ENCODE measurements at places on chromosomes 5 and 9. TPM values are rescaled to one million over a fixed set of nuclear protein-coding genes. Genes with fewer than 3 reads are reported as not detected.

- no peaks in the 10 kb centered on the region for H3K36me3 ChIP-seq
- DNase-seq = no peak
- peak overlapping the region; percentile 39 for H3K4me3 ChIP-seq
- H3K27me3 ChIP-seq = no peaks in the 10 kb centered on the region
Measured at GRCh38 chr9:35688558-35689541, 875 bp downstream of the TPM2 start.

DNA sequence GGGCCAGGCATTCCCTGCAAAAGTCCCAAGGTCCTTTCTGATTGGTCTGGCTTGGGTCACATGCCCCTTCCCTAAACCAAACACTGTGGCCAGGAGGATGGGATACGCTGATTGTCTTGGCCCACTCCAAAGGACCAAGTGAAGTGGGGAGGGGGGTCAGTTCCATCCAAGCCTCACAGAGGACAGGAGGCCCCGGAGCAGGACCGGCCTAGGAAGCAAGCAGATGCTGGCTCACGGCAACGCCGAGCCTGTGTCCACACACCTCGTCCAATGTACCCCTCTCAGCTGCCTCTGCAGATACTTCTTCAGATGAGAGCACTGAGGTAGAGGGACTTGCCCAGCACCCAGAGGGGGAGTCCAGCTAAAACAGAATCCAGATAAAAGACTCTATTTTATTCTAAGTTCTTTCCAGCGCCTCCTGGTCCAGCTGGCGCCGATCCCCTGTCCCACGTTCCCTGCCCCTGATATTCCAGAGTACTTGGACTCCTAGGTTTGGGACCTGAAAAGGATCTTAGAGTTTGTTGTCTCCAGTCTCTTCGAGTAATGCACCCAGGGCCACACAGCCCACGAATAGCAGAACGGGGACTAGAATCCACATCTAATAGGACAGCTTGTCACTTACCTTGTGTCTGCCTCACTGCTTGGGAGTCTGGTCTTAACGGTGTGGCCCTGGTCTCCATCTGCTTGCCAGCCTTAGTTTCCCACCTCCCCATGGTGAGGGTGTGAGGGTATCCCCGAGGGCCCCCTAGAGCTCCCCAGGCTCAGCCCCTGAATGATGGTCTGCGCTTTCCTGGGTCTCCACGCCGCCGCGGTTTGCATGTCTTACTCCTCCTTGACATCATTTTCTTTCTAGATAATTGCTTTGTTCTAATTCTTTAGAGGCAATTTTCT is 72.4 kb upstream of the UNC5A start:
- H3K36me3 ChIP-seq = no peaks in the 10 kb centered on the region
- no peak overlapping the region for H3K27ac ChIP-seq
- H3K4me3 ChIP-seq = no peak overlapping the region

The ISL1 gene
- not detected for total RNA-seq

GRCh38 chr9:20558566-20559016 is 63.7 kb downstream of the MLLT3 start:
- H3K27me3 ChIP-seq = no peaks in the 10 kb centered on the region
- DNase-seq = no peak

- H3K36me3 ChIP-seq = peaks cover 67% of the 10 kb centered on the region
- H3K27ac ChIP-seq = peak overlapping the region; percentile 91
Measured at GRCh38 chr5:134131165-134131564, 16.7 kb downstream of the TCF7 start.

GRCh38 chr5:129973716-129974426 is 69.6 kb downstream of the CHSY3 start:
- H3K4me1 ChIP-seq = no peaks in the 10 kb centered on the region
- H3K4me3 ChIP-seq = no peak overlapping the region
- H3K27ac ChIP-seq = no peak overlapping the region
- H3K27me3 ChIP-seq = no peaks in the 10 kb centered on the region
- no peaks in the 10 kb centered on the region for H3K36me3 ChIP-seq
- no peak for DNase-seq

GRCh38 chr5:178449163-178450070 is 140.8 kb downstream of the COL23A1 start:
- H3K27me3 ChIP-seq = no peaks in the 10 kb centered on the region
- H3K27ac ChIP-seq = no peak overlapping the region
- DNase-seq = no peak

GRCh38 chr5:168273056-168273980 is 18.1 kb upstream of the WWC1 start:
- H3K36me3 ChIP-seq = no peaks in the 10 kb centered on the region
- H3K27ac ChIP-seq = no peak overlapping the region
- H3K4me3 ChIP-seq = no peak overlapping the region
- peaks cover 4% of the 10 kb centered on the region for H3K4me1 ChIP-seq

DNA sequence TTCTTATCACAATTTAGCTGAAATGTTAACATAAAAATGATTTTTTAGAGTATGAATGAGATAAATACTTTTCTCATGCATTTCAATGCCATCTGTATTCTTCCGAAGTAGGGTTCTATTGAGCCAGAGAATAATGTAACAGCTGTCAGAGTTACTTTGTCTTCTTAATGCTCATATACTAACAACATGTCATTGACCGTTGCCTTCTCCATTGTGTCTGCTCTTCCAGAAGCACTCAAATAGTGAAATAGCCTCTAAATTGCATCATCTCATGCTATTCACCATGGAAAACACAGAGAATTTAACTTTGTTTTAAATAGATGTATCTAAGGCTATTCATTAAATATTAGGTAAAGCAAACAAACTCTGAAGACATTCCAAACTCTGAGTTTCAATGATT is 1875.9 kb upstream of the CDH9 start:
- H3K4me1 ChIP-seq = no peaks in the 10 kb centered on the region
- H3K4me3 ChIP-seq = no peak overlapping the region
- no peak for DNase-seq
- no peaks in the 10 kb centered on the region for H3K36me3 ChIP-seq
- no peak overlapping the region for H3K27ac ChIP-seq

DNA sequence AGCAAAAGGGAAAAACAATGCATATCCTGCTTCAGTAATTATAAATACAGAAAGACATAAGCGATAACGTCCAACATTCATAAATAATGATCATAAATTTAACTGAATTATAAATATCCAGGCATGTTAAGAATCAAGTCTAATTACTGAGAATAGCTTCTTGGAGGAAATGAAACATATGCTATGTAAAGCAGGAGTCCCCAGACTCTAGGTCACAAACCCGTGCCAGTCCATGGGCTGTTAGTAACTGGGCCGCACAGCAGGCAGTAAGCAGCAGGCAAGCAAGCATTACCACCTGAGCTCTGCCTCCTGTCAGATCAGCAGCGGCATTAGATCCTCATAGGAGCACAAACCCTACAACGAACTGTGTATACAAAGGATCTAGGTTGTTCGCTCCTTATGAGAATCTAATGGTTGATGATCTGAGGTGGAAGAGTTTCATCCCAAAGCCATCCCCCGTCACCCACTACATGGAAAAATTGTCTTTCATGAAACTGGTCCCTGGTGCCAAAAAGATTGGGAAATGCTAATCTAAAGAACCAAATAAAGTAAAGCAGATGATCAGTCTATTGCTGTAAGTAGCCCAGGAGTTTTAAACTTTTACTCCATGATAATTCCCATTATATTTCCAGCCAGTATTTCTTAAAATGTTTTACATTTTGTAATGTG is 50.4 kb downstream of the CERT1 start:
- H3K27ac ChIP-seq = no peak overlapping the region
- peaks cover 24% of the 10 kb centered on the region for H3K36me3 ChIP-seq
- no peak for DNase-seq
- no peak overlapping the region for H3K4me3 ChIP-seq
- H3K4me1 ChIP-seq = peaks cover 15% of the 10 kb centered on the region

The DAPK1 gene
- total RNA-seq = 0.29 TPM

- DNase-seq = no peak
- H3K4me1 ChIP-seq = no peaks in the 10 kb centered on the region
- no peaks in the 10 kb centered on the region for H3K27me3 ChIP-seq
- no peaks in the 10 kb centered on the region for H3K36me3 ChIP-seq
- H3K4me3 ChIP-seq = no peak overlapping the region
Measured at GRCh38 chr5:167840527-167841130, 450.8 kb upstream of the WWC1 start.

The CCDC152 gene
- total RNA-seq = 7.0 TPM

DNA sequence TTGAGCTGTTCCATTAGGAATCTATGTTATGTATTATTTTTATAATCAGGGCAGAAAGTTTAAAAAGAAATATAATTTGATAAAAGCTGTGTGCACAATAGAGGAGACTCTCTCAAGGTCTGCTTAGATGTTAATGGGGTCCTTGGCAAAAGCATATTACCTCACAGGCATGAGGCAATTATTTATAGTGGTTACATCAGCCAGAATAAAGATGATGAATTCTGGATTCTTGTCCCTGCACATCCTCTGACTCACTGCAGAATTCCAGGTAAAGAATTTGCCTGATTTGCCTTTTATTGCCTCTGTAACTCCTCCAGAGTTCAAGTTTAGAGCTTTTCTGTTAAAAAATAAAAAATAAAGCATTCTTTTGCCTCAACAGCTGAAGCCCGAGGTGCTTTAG is 253.6 kb downstream of the MAST4 start:
- no peak overlapping the region for H3K27ac ChIP-seq
- no peaks in the 10 kb centered on the region for H3K36me3 ChIP-seq
- H3K4me3 ChIP-seq = no peak overlapping the region
- H3K4me1 ChIP-seq = peaks cover 8% of the 10 kb centered on the region
- no peak for DNase-seq

- no peaks in the 10 kb centered on the region for H3K4me1 ChIP-seq
- no peak overlapping the region for H3K4me3 ChIP-seq
Measured at GRCh38 chr5:152551061-152551460, 146.0 kb upstream of the NMUR2 start.

The SPINK5 gene
- not detected for total RNA-seq

The PCYOX1L gene
- total RNA-seq = 35.0 TPM

The PRUNE2 gene
- 0.16 TPM for total RNA-seq

DNA sequence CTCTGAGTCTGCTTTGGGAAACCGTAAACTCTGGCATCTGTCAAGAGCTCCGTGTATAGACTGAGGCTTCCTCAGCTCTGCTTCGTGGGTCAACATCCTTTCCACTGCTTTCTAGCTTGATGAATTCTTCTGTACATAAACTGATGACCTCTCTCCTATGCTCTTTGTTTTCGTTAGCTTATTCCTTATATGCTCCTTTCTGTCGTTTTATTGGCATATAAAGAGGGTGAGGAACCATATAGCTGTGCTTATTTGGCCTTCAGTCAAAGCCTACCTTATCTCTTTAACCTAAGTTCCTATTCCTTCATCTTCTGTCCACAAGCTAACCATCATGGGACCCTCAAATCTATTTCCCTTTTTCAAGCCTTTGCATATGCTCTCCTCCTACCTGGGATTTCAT is 39.4 kb upstream of the CARTPT start:
- H3K36me3 ChIP-seq = no peaks in the 10 kb centered on the region
- no peak for DNase-seq
- peaks cover 31% of the 10 kb centered on the region for H3K27me3 ChIP-seq
- no peak overlapping the region for H3K4me3 ChIP-seq
- no peaks in the 10 kb centered on the region for H3K4me1 ChIP-seq

DNA sequence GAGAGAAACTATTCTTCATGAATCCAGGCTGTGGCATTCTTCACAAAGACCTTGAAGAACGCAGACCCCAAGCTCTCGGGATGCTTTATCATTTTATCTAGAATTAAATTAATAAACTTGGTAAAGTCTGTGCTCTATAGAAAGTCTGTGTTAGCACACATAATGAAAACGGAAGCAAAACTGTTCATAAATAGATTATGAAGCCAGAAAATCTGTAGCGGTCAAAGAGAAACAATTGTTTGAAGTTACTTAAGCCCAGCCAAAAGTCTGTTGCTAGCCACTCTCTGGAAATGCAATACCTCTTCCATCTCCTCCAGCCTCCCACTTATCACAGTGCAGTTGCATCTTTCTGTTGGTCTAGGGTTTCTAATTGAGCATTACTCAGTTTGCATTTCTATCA is 375.9 kb downstream of the KIF4B start:
- no peaks in the 10 kb centered on the region for H3K36me3 ChIP-seq
- no peak overlapping the region for H3K27ac ChIP-seq
- H3K4me1 ChIP-seq = no peaks in the 10 kb centered on the region
- H3K4me3 ChIP-seq = no peak overlapping the region
- DNase-seq = no peak

DNA sequence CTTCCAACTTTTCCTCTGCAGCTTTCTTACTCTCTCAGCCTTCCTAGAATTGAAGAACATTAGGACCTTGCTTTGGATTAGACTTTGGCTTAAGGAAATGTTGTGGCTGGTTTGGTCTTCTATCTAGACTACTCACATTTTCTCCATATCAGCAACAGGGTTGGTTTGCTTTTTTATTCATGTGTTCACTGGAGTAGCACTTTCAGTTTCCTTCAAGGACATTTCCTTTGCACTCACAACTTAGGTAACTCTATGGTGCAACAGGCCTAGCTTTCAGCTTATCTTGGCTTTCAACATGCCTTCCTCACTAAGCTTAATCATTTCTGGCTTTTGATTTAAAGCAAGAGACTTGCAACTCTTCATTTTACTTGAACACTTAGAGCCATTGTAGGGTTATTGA is 153.1 kb downstream of the CCDC192 start:
- no peaks in the 10 kb centered on the region for H3K36me3 ChIP-seq
- H3K27me3 ChIP-seq = no peaks in the 10 kb centered on the region
- H3K4me1 ChIP-seq = peaks cover 6% of the 10 kb centered on the region
- no peak for DNase-seq
- no peak overlapping the region for H3K4me3 ChIP-seq

The C6 gene
- not detected for total RNA-seq

GRCh38 chr5:169767938-169768337 is 130.9 kb downstream of the DOCK2 start:
- DNase-seq = no peak
- H3K27me3 ChIP-seq = no peaks in the 10 kb centered on the region
- peaks cover 7% of the 10 kb centered on the region for H3K4me1 ChIP-seq
- no peak overlapping the region for H3K4me3 ChIP-seq
- no peak overlapping the region for H3K27ac ChIP-seq

All from activated CD8-positive, alpha-beta T cell treated with anti-CD3 and anti-CD28 coated beads, Interleukin-2, amount 10 ng/mL, durations not matched to agents 7 days and 5 days (primary cell).